AG08396 (cell line): ENCODE measurements at places on chromosomes 7 and 10.
A peak's percentile ranks its signal among the peaks of the same experiment; 100 is the strongest.

DNA sequence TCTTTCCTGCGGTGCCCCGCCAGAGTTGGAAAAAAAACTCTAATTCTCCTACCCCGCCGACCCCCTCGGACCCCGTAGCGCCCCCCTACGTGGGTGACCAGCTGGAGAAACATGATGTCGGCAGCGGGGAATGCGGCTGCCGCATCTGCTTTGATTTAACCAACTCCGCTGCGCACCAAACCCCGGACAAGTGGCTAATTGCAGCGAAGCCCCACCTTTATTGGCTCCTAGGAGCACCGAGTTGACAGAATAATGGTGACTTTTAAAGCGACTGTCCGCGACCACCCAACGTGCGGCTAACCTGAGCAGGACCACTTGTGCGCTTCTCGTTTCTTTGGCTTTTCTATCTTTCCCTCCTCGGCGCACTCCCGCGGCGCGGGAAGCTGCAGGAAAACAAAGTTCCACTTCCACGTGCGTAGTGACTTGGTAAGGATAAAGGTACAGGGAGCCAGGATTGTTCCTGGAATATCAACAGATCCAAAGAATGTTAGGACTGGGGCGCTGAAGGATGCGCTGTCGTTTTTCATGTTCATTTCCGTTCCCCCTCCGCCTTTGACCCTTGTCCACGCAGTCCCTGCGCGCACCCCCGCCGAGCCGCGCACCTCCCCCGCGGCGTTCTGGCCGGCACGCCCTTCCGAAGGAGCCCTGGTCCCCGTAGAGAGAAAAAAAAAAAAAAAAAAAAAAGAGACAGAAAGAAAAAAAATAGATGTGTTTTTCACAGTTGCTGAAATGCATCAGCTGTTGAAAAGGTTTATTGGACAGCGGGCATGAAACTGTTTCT is 1.4 kb downstream of the WNT16 start:
- peak; percentile 52 for DNase-seq

DNA sequence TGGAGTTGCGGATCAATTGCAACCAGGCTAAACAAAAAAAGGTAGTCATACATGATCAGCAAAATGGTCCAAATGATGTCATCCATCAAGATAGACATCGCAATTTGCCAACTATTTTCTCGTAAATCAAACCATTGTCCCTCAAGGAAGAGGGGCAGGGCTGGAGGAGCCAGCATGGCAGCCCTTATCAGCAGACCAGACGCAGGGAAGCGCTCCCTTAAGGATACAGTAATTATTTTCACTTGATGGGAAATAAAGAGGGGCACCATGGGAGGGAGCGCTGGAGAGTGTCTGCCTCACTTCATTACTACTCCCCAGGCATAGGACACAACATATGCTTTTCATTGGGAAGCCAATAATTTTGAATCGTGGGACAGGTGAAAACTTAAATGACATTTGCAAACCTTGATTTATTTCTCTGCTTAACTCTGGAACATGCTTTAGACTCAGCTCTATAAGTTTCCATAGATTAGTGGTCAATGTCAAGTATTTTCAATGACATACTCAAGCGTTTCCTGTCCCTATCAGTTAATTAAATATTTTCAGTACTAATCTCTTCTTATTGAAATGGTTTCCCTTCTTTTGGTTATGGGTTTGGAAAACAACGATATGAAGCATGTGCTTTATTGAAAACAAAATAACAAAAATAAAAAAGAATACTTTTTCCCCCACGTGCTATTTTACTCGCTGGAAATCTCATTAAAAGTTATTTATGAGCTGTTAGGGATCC is 202.4 kb upstream of the HABP2 start:
- no peak for DNase-seq

DNA sequence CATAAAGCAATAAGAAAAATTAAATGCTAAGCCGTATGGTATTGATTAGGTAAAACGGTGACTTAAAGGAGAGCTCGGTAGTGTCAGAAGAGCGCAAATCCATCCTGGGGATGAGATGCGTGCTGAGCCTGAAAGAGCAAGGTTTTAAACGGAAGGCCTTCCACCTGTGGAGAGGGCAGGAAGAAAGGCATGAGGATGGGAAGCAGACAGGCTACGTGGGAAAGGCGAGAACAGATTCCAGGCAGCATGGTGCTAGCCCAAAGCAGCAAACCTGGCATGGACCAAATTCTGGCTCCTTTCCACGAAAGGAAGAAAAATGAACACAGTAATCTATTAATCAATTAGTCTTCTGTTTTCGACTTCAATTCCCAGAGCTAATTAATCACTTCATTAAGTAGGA is 103.5 kb downstream of the HIPK2 start:
- no peak for DNase-seq

DNA sequence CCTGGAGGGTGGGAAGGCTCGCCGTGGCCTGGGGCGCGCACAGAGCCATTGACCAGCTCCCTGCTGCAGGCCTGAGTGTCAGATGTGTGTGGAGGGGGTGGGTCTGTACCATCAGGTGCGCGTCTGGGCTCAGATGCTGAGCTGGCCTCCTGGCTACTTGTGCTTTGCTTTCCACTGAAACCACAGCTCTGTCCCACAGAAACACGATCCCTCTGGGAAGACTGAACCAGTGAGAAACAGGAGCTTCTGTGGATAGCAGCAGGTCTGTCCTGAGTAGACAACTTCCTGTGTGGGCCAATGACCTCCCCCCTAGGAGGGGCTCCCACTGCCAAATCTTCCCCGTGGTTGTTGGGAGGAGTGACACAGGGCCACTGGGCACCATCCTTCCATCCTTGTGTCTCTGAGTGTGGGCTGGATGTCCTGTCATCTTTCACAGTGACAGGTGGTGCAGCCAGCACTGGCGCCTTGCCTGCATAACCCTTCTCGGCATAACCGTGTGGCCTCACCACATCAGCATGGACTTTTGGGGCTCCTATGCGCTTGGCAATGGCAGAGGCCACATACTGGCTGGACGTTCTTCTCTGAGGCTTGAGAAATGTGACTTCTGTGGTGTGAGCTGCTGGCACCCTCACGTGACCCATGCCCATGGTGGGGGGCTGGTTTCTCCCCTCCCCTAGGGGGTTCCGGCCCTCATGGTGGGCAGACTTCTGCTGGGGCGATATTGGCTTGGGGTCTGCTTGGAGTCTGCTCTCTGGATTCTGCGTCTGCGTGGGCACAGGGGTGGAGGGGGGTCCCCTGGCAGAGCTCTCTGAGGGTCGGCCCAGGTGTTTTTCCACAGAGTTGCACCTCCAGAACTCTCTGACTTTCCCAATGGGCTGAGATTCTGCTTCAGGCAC is 245.5 kb upstream of the GRB10 start:
- DNase-seq, result no peak

DNA sequence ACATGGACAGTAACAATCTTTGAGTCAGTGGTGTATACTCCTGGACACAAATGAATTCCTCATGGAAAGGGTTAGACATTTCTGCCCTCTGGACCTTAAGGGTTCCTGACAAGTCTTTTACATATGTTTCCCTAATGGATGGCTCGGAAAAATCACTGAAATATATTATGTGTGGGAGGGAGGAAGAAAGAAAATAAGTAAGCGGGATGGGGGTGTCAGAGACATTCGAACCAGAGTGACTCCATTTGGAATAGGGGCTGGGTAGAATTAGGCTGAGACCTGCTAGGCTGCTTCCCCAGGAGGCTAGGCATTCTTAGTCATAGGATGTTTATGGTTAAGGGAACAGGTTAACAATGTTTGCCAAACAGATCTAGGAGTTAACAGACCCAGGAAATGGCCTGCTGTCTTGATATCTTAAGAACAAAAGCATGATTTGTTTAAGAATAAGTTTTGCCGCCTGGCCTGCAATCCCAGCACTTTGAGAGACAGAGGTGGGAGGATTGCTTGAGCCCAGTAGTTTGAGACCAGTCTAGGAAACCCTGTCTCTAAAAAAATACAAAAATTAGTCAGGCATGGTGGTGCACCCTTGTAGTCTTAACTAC is 1241.7 kb downstream of the TYW1 start:
- DNase-seq, result no peak

GRCh38 chr7:41189866-41190265 is 513.0 kb downstream of the INHBA start:
- peak; percentile 48 for DNase-seq

GRCh38 chr10:13117841-13118783 is 18.1 kb downstream of the OPTN start:
- DNase-seq, result no peak
